ENCODE measurements at places on chromosomes 3 and 15.

- DNase-seq: no peak
Measured at GRCh38 chr3:12722226-12722625, 36.8 kb downstream of the TMEM40 start.

GRCh38 chr3:3038201-3038991, 71.8 kb downstream of the IL5RA start:
- DNase-seq: no peak

DNA sequence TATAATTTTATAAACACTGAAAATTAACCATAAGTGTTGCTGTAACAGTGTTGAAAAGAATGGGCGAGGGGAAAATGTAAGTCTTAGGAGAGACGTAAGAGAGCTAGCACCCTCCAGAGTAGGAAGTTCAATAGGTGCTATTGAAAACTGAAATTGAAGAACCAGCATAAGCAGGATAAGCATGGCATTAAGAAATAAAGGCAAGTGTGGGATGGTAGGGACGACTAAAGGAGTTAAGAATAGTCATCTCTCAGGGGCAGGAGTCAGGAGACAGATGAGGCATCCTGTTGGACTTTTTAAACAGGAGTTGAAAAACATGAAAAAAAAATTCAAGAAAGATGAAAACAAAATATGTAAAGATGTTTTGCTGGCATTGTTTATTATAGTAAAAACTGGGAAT, 43.5 kb downstream of the ABHD2 start:
- no peak for DNase-seq

DNA sequence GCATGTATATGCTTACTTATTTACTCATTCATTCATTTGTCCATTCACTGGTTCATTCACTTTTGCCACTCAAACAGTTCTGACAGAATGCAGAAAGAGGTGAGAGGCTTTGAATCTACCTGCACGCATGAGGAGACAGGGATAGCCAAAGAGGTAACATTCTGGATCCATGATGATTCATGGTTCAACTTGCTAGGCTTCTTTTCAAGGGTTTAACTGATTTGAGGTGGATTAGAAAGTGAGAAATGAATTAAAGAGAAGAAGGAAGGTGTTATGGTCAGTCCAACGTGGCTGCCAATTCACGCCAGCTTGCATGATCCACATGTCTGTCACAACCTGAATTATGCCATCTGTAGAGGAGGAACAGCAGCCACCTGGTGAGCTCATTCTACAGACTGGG, 260.6 kb downstream of the ARRDC4 start:
- DNase-seq: no peak

- DNase-seq: no peak
Measured at GRCh38 chr3:36937492-36937891, 7.4 kb downstream of the TRANK1 start.

DNA sequence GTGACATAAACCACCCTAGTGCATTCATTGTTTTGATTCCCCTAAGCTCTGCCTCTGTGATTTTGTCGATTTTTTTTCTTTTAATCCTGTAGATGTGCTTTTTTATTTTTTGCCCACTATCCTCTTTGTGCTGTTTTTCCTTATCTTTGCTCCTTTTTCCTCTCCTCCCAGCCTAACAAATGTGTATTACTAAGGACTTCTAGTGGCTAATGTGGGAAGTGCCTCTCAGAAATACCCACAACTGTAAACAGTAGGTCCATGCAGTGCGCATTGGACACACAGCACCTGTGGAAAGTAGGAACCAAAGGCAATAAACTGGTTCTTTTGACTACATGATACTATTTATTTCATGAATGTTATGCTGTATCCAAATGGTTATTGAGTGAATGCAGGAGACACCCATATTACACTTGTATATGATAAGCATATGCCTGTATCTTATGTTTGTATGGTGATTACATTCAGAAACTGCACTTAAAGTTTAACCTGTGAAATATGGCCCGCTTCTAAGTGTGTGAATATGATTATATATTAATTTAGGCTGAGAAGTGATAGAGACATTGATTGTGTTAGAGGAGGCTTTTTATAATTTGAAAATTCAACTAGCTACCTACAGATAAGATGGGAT, 147.8 kb downstream of the PLCL2 start:
- DNase-seq: no peak

- DNase-seq: no peak
Measured at GRCh38 chr15:89912145-89912673, 543 bp downstream of the ARPIN start.

Measured in stimulated activated CD4-positive, alpha-beta T cell treated with anti-CD3 and anti-CD28 coated beads, Interleukin-2, amount 100 ng/mL, for 24 hours (primary cell).